Stimulated activated CD4-positive, alpha-beta T cell treated with anti-CD3 and anti-CD28 coated beads, Interleukin-15, amount 100 ng/mL, for 48 hours (primary cell): ENCODE measurements at places on chromosomes 6 and 20.

- no peak for DNase-seq
Measured at GRCh38 chr20:62063981-62064769, 1.5 kb downstream of the TAF4 start.

GRCh38 chr6:3966426-3966825 is 112.5 kb downstream of the FAM217A start:
- no peak for DNase-seq

GRCh38 chr6:93373445-93373844 is 45.9 kb downstream of the EPHA7 start:
- no peak for DNase-seq

GRCh38 chr6:147546501-147547368 is 38.2 kb downstream of the SAMD5 start:
- no peak for DNase-seq

GRCh38 chr6:117215353-117216090 is 49.8 kb upstream of the VGLL2 start:
- DNase-seq = no peak

GRCh38 chr20:37194621-37195417 is 15.5 kb upstream of the MROH8 start:
- DNase-seq = no peak

- no peak for DNase-seq
Measured at GRCh38 chr6:4489538-4489937, 286.7 kb upstream of the CDYL start.

- DNase-seq = no peak
Measured at GRCh38 chr6:2552526-2553154, 198.1 kb downstream of the MYLK4 start.

GRCh38 chr6:85795945-85796344 is 153.3 kb upstream of the SYNCRIP start:
- DNase-seq = no peak

GRCh38 chr6:83633149-83633548 is 75.8 kb downstream of the SNAP91 start:
- DNase-seq = no peak

DNA sequence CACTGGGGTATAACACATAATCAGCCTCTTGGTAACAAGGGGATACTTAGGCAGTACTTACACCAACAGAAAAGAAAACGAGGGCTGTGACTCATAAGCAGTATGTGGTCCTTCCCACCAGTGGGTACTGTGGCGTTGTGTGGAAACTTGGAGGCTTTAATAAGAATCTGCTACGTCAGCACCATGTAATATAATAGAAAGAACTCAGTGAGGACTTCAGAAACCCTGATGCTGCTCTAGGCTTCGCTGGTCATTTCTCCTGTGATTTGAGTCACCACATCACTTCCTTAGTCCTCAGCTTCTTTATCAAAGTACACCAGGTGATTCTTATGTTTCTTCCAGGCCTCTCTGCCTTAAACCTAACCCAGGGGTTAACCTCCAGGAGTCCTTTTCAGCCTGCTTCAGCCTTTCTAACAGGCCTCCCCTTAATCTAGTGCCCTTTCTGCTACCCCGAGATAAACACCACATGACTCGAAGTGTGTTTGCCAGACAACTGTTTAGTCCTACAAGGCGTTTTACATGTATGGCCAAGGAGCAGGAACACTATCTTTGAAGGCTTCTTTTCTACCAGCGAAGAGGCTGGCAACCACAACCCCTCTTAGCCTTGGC is 68.5 kb downstream of the FYN start:
- DNase-seq = peak; percentile 51
